H9 (cell line): ENCODE measurements at places on chromosomes 7 and 10.

- DNase-seq = peak; percentile 60
Measured at GRCh38 chr10:86711513-86712316, 43.4 kb downstream of the LDB3 start.

DNA sequence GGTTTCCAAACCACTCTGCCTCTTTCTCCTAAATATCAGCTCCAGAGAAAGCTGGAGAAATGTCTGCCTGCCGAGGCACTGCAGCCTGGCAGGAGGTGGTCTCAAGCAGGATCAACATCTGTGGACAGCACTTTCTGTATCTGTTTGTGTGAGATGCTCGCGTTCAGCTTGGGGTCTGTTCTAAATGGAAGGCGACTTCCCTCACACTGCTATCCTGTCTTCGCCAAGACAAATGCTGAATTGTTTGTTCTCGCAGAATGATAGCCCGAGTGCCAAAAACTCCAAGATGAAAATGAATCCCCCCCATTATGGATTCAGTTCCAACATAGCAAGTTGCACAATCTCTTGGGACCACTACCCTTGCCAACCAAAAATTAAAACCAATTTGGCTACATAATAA, 72.2 kb upstream of the PALS2 start:
- DNase-seq = no peak

DNA sequence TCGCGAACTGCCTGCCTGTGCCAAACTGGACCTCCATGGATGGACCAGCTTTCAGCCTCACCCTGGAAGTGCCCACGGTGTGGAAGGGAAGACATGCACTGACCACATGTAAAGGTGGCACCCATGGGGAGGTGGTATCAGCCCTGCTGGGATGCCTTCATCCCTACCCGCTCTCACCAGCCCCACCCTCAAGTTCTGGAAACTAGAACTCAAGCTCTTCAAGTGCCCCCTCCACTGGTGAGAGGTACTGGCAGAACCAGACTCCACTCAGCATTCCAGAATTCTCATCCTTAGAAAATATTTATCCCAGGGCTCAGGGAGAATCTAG, 5.9 kb downstream of the ZNF488 start:
- no peak for DNase-seq

- no peak for DNase-seq
Measured at GRCh38 chr7:95027234-95027872, 120.0 kb downstream of the PPP1R9A start.

GRCh38 chr10:76944640-76945039, 693.0 kb downstream of the KCNMA1 start:
- no peak for DNase-seq

- DNase-seq = no peak
Measured at GRCh38 chr7:83562289-83562688, 86.7 kb downstream of the SEMA3E start.

- no peak for DNase-seq
Measured at GRCh38 chr7:83976302-83976701, 218.3 kb downstream of the SEMA3A start.

DNA sequence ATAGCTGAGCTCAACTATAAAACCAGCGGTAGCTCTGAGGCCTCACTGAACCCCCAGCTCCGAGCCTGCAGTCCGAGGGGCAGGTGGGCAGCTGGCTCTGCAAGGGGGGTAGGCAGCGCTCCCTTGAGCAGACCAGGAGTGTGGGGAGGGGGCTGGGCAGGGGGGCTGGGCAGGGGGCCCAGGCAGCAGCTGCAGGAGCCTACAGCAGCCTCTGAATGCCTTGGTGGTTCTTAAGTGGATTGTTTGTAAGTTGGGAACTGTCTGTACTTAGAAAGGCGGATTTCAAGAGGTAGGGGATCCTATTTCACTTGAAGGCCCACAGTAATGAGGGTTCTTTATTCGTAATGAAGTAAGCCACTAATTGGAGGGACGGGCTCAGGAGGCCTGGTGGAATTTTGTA, 72.3 kb downstream of the ICA1 start:
- DNase-seq = peak; percentile 36

- no peak for DNase-seq
Measured at GRCh38 chr10:127198721-127199120, 2.3 kb upstream of the INSYN2A start.

GRCh38 chr7:142927085-142927745, 6.3 kb downstream of the TRPV5 start:
- no peak for DNase-seq

DNA sequence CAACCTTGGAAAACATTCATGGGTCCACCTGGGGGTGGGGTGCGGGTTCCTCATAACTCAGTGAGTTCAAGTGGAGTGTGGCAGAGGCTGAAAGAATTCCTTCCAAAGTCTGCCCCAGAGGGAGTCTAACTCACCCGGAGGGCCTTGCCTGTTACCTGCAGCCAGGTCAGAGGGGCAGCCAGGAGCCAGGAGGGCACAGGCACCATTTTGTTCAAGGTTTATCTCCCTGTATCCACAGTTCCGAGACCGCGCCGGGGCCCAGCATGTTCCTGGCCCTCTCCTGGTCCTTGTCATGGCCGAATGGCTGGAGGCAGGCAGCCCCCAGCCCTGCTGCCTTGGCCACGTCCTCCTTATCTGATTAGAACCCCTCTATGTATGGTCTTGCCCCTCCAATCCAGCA, 11.4 kb upstream of the DOCK1 start:
- peak; percentile 14 for DNase-seq

DNA sequence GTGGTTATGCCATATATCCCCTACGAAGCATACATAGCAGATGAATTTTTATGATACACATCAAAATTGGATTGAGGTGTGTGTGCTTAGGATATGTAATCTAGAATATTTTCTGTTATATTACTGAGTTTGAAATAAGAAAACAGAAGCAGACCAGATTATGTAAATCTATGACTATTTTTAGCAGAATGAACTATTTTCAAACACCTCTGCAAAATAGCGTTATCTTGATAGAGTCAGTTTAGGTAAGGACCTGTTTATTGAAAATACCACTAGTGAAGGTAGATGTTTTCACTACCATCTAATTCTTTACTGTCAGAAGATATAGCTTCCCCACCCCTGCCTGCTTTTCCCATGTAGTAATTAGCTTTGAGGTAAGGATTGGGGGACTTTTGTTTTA, 9.1 kb downstream of the LANCL2 start:
- DNase-seq = no peak

DNA sequence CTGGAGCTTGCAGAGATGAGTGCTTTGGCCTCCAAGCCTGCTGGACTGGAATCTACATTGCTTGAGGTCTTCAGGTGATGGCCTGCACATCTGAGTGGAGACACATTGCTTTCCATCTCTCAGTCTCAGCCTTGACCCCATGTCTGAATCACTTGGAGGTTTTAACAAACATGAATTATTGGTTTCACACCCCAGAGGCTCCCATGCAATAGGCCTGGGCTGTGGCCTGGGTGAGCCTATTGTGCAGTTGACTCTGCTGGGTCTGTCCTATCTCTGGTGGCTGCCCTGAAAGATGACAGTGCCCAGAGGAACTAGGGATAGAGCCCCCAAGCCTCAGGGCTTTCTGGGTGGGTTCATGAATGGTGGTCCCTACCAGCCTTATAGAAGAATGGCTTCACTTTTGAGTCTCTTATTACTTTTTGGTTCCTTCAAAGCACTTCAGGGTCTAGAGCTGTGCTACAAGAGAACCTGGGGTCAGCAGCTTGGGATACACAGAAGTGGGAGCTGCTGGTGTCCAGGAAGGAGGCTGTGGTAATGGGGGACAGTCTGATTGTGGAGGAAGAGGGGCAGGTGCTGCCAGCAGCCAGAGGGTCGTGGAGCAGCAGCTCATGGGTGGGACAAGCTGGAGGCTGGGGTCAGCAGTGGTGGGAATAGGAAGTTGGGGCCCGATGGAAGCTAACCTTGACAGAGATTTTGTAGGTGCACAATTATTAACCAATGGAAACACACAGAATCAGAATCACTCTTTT, 5.5 kb downstream of the RAMP3 start:
- DNase-seq = no peak

DNA sequence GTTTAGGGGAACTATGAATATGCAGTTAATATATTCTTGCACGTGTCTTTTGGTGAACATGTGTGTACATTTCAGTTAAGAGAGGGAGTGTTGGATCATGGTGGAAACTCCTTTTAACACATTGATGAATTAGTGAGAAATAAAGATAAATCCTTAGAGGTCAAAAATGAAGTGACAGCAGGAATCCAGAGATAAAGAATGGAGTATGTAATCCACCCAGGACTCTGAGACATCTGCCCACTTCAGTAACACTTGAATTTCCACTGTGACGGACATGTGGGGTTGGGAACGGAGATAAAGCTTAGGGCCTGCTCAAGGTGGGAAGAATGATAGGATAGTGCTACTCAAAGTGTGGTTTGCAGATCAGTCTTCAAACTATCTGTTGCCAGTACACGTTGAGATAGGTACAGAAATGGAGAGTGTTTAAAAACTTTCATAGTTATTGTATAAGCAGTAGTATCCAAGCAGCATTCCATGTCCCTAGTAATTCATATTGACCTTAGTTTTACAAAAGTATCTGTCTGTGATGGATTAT, 6.6 kb upstream of the RELN start:
- no peak for DNase-seq

DNA sequence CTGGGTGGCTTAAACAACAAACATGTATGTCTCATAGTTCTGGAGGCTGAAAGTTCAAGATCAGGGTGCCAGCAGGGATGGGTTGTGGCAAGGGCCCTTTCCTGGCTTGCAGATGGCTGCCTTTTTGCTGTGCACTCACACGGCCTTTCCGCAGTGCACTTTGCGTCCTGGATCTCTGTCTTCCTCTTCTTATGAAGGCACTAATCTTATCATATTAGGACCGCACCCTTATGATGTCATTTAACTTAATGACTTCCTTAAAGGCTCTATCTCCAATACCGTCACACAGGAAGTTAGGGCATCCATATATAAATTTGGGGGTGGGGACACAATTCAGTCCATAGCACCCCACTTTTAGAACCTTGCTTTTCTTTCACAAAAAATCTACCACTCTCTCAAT, 255.2 kb downstream of the SNX13 start:
- no peak for DNase-seq

DNA sequence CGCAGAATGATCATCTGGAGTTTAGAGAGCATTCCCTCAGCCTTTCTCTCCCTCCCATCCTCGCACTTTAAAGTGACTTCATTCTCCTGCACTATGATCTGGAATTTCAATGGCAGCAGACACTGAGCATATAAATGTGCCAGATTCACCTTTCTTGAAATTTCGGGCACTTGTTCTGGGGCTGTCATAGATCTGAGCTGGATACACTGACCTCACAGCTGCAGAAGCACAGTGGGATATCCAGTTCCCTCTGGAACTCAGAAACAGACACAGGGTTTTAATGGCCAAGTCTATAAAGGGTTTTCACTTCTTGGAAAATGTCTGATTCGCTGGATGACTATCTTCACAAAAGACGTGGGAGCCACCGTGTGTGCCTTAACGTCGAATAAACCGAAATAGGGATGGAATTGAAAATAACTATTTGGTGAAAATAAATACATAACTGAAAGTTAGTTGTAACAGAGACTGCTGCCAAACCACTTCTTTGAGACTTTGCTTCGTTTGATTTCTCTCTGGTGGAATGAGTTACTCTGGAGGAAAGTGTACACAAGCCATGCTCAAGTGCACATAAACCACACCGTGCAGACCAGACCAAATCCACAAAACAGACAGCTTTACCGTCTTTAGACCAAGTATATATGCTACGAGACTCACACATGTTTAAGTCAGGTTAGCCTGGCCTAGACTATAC, 126.1 kb downstream of the SVIL start:
- DNase-seq = no peak

- no peak for DNase-seq
Measured at GRCh38 chr10:60731134-60731885, 47.0 kb upstream of the CDK1 start.

GRCh38 chr10:126686268-126686667, 15.8 kb upstream of the C10orf90 start:
- no peak for DNase-seq

DNA sequence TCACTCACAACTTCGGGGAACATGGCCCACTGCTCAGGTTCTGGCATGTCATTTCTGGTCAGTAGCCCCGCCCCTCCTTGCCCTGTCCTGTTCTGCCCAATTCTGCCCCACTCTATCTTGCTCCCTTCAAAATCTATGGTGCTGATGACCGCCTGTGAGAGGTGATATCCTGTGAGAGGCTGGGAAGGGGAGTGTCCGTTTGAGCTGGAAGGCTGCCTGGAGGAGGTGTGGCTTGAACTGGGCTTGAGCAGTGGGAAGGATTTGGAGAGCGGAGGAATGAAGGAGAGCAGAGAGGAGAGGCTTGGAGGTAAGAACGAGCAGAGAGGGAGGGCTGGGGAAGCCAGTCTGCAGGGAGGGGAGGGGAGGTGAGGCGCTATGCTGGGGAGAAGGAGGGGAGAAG, 145.3 kb downstream of the RPS24 start:
- peak; percentile 71 for DNase-seq
